T-helper 17 cell (primary cell): ENCODE measurements at places on chromosomes 5 and 9. TPM values are rescaled to one million over a fixed set of nuclear protein-coding genes. Genes with fewer than 3 reads are reported as not detected.

The HAVCR2 gene
- total RNA-seq: 2.7 TPM

The PTGES gene
- 0.15 TPM for total RNA-seq

The SLC1A3 gene
- not detected for total RNA-seq

The CTNND2 gene
- 1.6 TPM for total RNA-seq

The INIP gene
- 13.6 TPM for total RNA-seq

GRCh38 chr5:761059-761771 is 23.3 kb downstream of the ZDHHC11B start:
- no peaks in the 10 kb centered on the region for H3K36me3 ChIP-seq
- DNase-seq: no peak
- H3K27ac ChIP-seq: peak overlapping the region; percentile 89
- peak overlapping the region; percentile 15 for H3K4me3 ChIP-seq

DNA sequence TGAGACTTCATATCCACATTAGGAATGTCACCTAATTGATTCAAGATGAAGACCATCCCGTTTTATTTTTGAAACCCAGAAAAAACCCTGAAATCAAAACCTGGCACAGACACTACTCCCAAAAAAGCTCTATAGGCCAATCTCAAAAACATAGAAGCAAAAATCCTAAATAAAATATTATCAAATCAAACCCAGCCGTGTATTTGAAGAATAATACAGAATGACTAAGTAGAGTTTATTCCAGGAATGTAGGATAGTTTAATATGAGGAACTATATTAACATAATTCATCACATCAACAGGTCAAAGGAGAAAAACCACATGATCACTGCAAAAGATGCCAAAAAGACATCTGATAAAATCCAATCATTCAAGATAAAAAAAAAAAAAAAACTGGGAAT is 167.1 kb downstream of the ACTL7B start:
- H3K27ac ChIP-seq: no peak overlapping the region
- no peaks in the 10 kb centered on the region for H3K36me3 ChIP-seq

DNA sequence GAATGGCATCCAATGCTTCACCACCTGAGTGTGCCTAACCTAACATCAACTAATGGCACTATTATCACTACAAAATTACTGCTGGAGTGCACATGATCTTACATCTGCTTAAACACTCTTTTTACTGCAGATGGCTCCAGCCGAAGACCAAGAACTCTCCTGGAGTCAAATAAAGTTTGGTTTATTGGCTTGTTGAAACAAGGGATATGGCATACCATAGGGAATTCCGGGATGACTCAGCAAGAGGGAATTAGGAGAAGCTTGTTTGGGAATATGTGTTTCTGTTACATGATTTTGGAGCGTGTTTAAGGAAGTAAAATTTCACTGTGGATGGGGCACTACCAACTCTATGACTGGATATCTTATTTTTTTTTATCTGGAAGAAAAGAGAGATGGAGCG is 872.6 kb downstream of the DTWD2 start:
- no peaks in the 10 kb centered on the region for H3K36me3 ChIP-seq
- H3K27ac ChIP-seq: no peak overlapping the region
- DNase-seq: no peak
